ENCODE measurements at places on chromosomes 12 and 14.
A peak's percentile ranks its signal among the peaks of the same experiment; 100 is the strongest.

DNA sequence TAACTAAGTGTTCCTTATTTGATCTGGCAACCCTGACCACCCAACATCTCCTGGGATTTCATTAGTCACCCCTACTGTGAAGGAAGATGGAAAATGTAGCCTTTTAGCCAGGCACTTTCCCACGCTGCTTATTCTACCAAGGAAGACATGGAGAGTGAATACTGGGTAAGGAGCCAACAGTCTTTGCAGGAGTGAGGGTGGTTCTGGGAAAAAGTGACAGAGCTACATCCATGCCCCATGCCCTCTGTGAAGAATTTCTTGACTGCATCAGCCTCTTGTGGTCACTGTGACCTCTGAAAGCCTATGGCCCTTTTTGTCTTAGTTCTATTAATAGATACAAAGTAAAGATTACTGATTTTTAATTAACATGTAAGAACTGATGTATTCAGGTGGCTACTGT lies 196.0 kb upstream of the EEA1 start:
- DNase-seq: no peak

- no peak for DNase-seq
Measured at GRCh38 chr12:7019043-7019569, 830 bp upstream of the LPCAT3 start.

DNA sequence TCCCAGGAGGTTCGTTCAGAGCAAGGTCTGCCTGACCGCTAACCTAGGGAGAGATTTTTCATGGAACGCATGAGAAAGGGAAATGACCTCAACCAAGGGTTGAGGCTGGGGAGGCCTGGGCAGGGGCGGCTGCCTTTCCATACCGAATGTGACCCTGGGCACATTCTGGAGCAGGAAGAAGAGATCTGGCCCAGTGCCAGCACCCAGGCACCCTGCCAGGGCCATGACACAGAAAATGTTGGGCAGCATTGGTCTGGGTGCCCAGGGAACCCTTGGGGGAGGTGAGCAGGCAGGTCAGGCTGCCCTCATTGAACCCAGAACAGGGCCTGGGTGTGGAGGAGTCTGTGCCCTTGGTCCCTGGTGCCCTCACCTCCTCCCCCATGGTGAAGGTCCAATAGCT lies 106.8 kb downstream of the CALM1 start:
- DNase-seq: no peak

- peak; percentile 21 for DNase-seq
Measured at GRCh38 chr14:52950410-52950897, 396 bp downstream of the FERMT2 start.

DNA sequence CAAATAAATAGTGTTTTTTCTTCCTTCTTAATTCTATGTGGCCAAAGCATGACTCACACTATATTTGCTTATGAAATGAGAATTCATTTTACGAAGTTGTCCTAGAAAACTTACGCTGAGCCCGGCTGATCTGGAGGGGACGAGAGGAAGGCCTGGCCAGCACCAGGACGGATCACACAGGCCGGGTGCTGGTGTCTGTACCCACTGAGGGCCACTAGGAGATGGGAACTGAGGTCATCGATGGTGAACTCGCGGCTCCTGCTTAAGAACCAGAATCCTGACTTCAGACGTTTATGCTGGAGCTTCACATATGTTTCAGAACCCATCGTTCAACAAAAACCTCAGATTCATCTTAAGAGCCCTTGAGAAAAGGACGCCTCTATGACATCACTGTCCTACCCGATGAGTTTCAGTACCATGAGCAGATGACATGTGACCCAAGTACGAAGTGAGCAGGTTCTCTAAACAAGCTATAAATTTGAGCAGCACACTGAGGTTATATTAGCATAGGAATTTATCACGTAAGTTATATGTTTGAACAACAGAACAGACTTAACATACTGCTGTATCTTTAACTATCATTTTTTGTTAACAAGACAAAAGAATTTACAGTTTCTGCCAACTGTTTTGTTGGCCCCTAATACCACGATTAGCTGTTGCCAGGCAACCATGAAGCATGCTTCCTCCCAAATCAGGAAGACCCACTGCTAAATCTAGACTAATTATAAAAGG lies 111.9 kb downstream of the FOXN3 start:
- DNase-seq: no peak

GRCh38 chr12:130111965-130112496 lies 50.2 kb upstream of the FZD10 start:
- DNase-seq: no peak

GRCh38 chr14:24712909-24713308 lies 78.9 kb upstream of the GZMB start:
- DNase-seq: no peak
